ENCODE measurements at places on chromosomes 6 and 20. TPM values are rescaled to one million over a fixed set of nuclear protein-coding genes. Genes with fewer than 3 reads are reported as not detected.

- DNase-seq, result peak; percentile 54
Observed at GRCh38 chr6:133242637-133243585, 1.8 kb downstream of the EYA4 start.

DNA sequence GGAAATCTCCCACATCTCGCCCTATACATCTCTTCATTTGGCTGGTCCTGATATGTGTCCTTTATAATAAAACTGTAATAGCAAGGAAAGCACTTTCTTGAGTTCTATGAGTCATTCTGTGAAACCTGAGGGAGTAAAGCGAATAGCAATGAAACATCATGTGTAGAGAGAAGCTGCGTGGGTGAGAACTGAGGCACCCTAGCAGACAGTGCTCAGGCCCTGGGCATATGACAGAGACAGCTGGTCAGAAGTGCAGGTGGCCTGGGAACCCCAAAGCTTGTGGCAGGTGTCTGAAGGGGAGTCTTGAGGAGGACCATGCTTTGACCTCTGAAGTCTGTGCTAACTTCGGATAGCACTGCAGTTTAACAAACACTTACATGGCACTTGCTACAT is 1.3 kb upstream of the BLOC1S5 start:
- no peak for DNase-seq

GRCh38 chr6:133890711-133891148 is 1.8 kb downstream of the TCF21 start:
- no peak for DNase-seq

- no peak for DNase-seq
Observed at GRCh38 chr6:9745966-9746365, 668.9 kb downstream of the TFAP2A start.

CLPSL2 gene
- not detected for total RNA-seq

TSPYL1 gene
- total RNA-seq, result 38.4 TPM

DNA sequence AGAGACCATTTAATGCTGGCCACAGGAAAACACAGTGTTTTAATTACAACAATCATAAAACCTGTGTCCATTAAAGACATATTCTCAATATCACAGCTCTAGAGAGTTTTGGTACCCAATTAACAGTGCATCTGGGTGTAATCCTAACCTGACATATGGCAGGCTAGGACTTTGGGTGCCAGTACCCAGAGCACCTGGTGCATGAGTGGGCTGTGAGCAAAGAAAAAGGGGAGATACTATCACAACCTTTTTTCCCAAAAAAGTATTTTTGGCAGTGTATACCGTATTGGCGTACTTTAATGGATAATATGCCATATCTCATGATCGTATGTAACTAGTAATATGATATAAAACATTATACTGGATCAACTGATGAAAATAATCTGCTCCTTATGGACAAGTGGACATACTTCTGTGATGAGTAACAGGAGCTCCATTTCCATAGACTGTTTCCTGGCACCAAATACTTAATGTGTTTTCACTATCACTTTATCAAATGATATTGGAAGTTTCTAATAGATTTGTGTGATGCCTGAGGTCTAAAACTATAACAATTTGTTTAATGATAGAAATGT is 91.7 kb downstream of the COL19A1 start:
- DNase-seq, result no peak

VEGFA gene
- 55.6 TPM for total RNA-seq
